Peyer's patch (tissue), 4 donors: ENCODE measurements at places on chromosomes 1 and 21.
A peak's percentile ranks its signal among the peaks of the same experiment; 100 is the strongest.

DNA sequence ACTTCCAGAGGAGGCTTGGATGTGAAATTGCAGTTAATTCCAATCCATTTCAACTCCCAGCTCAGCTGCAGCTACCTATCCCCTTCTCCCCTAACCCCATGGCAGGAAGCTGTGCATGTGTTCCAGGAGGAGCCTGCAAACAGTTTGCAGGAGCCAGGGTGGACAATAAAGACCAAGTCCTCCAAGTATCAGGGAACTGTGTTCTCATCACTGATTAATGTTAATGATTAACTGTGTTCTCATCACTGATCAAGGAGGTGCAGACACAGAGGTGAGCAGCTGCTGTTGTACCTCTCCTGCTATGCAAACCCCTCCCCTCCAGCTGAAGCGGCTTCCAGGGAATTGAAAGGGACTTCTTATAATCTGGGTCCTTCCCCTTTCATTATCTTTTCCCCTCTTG is 19.2 kb downstream of the CLDN19 start:
- no peak for DNase-seq

DNA sequence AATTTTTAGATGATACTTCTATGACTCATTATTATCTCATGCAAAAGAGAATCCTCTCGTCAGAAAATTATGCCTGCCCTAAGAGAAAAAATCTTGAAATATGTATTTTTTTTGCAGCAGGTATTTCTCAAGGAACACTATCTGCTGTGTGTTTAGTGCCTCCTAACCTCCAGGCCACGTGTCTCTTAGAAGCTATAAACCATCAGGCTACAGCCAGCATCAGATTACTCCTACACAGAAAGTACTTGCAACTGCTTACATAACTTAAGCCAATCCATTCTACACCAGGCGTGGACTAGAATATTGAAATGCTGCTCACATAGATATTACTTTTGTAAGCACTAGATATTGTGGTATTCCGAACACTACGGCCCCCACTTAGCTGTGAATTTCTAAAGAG is 933.4 kb downstream of the PLA2G4A start:
- no peak for DNase-seq

DNA sequence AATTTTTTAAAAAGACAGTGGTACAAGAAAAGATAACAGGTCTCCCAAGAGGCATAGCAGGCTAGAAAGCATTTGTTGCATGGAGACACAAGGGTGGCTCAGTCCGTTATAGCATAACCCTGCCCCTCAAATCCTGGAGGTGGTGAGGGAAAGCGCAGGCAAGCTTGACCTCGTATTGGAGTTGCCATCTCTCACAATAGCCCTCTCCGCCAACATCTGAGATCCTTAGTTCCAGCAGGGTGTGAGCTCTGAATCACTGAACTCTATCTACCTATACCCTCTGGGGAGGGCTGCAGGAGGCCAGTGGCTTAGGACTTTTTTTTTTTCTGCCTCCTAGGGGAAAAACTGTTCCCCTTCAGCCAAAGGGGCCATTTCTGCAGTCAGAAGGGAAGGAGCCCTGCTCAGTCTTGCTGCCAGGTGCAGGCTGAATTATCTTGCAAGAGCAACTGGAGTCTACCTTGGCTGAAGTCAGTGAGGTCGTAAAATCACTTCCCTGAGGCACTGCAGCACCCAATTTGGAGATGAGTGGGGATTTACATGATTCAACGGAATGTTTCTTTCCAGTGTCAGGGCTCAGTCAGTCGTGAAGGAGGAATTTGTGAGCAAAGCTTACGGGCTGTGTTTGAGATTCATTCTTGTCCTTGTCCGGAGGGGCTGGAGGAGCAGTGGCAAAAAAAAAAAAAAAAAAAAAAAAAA is 17.2 kb upstream of the C8A start:
- DNase-seq, result no peak

- peak; percentile 66 for DNase-seq
Observed at GRCh38 chr21:43916691-43917514, 51.9 kb downstream of the AGPAT3 start.

GRCh38 chr1:43841321-43842174 is 92.1 kb upstream of the ARTN start:
- DNase-seq, result no peak
